8988T (cell line): ENCODE measurements at places on chromosomes 7 and 10.

DNA sequence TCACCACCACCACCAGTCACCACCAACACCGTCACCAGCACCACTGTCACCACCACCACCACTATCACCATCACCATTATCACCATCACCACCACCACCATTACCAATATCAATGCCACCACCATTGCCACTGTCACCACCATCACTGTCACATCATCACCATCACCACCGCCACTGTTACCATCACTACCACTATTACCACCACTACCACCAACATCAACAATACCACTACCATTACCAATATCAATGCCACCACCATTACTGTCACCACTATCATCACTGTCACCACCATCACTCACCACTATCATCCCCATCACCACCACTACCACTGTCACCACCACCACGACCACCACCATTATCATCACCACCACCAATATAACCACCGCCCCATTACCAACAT lies 14.0 kb upstream of the DENND2A start:
- DNase-seq = no peak

DNA sequence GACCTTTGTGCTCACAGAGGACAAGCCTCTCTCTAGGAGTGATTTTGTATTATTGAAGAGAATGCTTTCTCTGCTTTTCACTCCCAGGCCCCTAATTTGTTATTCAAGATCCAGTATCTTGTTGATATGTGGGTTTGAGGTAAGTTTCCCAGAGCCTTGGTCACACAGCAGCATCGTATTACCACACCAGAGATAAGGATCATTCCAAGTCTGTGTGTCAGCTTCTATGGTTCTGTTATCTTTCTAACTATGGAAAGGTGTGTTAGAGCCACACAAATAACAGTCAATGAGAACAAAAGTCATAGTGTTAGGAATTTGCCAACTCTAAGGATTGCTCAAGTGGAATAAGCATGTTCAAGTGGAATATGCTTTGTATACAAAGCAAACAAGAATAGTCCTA lies 1208.3 kb downstream of the GATA3 start:
- DNase-seq = no peak

- no peak for DNase-seq
These were observed 349.3 kb downstream of the CXCL12 start for GRCh38 chr10:44035474-44036197.

GRCh38 chr10:47261121-47261520 lies 38.9 kb upstream of the GDF10 start:
- DNase-seq = no peak

- DNase-seq = no peak
These were observed 207.6 kb upstream of the KLF14 start for GRCh38 chr7:130941322-130942210.

GRCh38 chr10:79468841-79469585 lies 23.6 kb upstream of the ZCCHC24 start:
- no peak for DNase-seq

DNA sequence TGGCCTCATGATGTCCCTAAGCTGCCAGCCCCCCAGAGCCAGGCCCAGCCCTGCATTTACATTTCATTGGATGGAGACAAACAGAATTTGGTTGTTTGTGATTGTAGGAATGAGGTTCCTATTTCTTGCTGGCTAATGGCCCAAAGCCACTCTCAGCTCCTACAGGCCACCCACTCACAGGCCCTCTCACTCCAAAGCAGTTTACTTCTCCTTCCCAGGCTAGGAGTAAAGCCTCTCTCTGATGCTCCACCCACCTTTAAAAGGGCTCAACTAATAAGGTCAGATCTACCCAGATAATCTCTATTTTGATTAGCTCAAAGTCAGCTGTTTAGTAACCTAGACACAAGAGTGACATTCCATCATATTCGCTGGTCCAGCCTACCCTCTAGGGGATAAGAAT lies 11.2 kb upstream of the CUZD1 start:
- DNase-seq = no peak

DNA sequence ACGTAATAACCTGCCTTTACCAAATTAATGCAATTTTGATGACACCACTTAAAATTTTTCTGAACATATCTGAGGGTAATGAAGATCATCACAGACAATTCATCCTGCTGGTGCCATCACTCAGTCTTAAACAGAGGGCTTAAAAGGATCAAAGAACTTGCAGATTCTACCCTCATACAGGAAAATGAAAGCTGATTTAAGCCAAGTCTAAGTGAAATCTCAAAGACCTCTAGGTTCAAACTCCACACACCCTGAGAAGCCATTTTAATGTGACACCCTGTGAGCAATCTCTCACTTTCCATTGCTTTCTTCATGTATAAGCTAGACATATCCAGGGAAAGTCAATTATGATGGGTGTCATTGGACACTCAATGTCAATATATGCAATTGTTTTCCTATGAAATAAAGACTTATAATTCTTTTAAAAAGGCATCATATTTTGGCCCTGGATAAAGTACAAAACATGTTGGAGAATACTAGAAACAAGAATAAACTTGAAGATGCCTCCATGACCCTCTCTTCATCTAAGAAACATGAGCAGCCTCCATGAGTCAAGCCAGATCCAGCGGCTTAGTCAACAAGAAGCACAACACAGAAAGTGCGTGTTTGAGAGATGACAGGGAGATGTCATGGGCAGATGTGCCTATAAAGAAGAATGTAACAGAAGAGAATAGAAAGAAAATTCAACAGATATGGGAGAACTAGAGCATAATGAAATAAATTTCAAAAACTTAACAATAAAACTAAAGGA lies 291.9 kb downstream of the PARD3 start:
- no peak for DNase-seq

- no peak for DNase-seq
These were observed 1.2 kb upstream of the SLC18A3 start for GRCh38 chr10:49609006-49609282.

DNA sequence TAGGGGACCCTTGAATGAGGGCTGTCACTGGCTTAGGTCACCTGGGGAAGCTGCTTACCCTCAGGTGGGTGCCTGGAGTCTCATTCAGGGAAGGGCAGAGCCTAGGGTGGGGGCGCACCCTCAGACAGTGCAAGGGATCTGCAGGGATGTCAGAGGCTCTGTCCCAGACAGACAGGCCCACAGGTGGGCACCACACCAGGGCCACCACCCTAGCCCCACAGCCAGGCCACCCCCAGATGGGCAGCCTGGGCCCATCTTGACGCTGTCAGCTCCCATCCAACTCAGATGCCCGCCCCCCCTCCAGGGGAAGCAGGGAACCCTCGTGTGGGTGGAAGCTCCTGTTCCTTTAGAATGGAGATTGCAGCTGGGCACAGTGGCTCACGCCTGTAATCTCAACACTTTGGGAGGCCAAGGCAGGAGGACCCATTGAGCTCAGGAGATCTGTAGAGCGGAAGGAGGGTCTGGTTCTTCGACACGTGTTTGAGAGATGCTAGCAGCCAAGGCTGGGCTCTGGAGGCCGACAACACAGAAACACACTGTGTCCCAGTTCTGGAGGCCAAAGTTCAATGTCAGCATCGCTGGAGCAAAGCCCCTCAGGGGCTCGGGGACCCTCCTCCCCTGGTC lies 58.5 kb upstream of the DNAJB6 start:
- DNase-seq = no peak

DNA sequence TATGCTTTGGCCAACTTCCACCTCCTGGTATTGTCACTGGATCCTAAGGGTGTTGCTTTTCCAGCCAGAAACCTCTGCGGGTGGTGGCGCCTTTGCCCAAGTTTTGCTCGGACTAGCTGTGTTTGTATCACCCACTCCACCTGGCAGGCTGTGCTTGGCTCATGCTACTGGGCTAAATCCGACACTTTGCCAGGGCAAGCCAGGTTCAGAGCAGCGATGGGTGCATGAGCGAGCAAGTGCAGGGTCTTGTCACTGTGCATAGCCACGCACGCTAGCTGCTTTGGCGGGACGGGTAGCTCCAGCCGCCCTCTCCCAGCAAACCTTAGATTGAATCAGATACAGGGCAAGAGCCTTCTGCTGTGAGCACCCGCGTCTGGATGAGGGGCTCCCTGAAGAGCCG lies 737.5 kb downstream of the PCDH15 start:
- DNase-seq = no peak

GRCh38 chr10:123057968-123058367 lies 49.2 kb downstream of the ACADSB start:
- DNase-seq = no peak

GRCh38 chr10:95350830-95351228 lies 60.0 kb upstream of the PDLIM1 start:
- DNase-seq = no peak

DNA sequence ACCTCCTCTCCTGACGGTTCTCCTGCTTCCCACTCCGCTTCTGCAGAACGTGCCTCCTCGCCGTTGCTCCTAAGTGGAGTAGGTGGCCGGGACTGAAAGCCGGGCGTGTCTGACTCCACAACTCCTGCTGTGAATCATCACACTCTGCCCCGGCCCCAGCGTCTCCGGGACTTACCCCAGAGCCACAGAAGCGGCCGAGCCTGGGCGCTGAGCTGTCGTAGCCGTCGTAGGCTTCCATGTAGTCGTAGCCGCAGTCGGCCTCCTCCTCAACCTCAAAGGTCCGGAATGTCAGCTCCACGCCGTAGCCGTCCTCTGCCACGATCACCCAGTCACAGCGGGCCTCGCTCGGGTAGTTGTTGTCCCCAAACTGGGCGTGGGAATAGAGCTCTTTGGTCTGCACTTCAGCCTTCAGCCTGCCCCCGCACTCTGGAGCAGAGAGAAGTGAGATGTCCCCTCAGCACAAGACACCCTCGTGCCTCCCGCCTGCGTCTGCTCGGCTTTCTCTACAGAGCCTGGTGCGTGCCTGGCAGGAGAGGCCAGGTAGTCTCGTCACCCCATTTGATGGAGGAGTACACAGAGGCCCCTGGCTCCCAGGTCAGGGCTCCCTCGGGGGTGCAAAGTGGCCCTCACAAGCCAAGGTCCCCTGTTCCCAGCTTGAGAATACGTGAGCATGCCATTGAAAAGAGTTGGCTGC lies 11.2 kb upstream of the OPALIN start:
- no peak for DNase-seq

GRCh38 chr10:120278069-120278468 lies 179.0 kb upstream of the PLPP4 start:
- DNase-seq = no peak

- no peak for DNase-seq
These were observed 470.1 kb upstream of the TEX47 start for GRCh38 chr7:89265631-89266030.

GRCh38 chr10:48187713-48188485 lies 86.6 kb downstream of the FRMPD2 start:
- no peak for DNase-seq

DNA sequence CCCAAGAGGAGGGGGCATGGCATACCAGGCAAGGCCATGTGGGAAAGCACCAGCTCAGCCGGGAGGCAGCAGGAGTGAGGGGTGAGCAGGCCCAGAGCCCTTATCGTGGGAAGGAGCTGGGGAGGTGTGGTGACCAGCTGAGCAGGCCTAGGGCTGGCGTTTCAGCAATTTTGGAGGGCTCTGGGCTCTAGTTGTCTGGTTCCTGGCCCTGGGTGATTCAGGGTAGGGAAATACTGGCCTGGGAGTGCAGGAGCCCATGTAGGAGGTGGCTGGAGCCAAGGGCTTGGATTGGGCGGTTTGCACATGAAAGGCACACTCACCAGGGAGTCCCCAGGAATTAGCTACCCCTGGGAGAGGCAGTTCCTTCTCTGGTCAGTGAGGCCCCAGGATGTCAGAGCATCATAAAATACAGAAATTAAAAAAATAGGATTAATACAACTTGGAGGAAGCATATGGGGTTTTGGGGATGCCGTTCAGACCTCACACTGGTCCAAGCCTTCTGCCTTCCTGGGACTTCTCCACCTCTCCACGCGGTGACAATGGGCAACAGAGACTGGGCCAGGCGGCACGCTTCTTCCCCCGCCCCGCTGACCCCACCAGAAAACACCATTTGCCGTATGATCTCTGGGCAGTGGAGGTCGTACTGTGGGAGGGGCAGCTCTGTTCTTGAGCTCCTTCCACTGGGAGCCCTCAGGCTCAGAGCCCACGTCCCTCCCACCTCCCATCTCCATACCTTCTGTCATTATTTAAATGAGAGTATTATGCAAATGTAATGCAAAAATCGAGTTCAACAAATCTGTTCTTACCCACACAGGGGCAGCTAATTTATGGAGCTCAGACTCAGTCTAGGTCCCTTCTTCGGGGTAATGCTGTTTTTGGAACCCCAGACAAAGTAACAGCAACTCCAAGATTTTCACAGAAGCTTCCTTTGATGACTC lies 133.0 kb upstream of the FAM20C start:
- DNase-seq = no peak

DNA sequence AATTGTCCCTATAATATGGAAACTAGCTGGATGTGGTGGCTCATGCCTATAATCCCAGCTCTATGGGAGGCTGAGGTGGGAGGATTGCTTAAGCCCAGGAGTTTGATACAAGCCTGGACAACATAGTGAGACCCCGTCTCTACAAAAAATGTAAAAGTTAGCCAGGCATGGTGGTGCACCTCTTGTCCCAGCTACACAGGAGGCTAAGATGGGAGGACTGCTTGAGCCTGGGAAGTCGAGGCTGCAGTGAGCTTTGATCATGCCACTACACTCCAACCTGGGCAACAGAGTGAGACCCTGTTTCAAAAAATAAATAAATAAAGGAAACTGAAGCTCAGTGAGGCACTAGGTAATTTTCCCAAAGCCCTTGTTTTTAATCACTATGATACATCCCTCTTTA lies 15.7 kb upstream of the ERLIN1 start:
- no peak for DNase-seq

- no peak for DNase-seq
These were observed 161.2 kb downstream of the LRRTM3 start for GRCh38 chr10:67087135-67087425.

DNA sequence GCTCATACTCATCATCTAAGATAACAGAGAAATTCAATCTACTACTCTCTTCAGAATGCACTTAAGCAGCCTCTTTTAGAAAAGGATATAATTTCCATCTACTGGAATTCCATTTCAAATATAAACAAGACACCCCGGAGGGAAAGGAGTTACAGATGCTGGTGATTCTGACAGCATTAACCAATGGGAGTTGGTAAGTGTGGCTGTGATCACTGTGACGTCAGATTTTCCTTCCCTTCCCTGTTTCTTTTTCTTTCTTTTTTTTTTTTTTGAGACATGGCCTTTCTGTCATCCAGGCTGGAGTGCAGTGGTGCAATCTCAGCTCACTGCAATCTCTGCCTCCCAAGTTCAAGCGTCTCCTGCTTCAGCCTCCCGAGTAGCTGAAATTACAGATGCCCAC lies 106.6 kb downstream of the ACTR3B start:
- DNase-seq = no peak

- no peak for DNase-seq
These were observed 506.4 kb upstream of the C7orf33 start for GRCh38 chr7:148084138-148084537.

DNA sequence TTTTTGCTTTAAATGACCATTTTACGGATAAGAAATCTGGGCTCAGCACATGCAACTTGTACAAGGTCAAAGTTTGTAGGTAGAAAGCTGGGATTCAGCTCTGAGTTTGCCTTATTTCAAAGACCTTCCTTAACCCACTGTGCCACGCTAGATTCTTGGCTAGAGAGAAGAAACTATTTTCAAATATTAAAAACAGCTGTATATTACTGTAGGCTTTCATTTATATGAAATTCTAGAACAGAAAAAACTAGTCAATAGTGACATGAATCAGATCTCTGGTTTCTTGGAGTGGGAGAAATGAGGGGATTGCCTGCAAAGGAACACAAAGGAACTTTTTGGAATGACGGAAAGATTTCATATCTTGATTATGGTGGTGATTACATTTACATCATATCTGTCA lies 53.0 kb upstream of the C1GALT1 start:
- DNase-seq = no peak
